ENCODE measurements at places on chromosomes 4 and X.

DNA sequence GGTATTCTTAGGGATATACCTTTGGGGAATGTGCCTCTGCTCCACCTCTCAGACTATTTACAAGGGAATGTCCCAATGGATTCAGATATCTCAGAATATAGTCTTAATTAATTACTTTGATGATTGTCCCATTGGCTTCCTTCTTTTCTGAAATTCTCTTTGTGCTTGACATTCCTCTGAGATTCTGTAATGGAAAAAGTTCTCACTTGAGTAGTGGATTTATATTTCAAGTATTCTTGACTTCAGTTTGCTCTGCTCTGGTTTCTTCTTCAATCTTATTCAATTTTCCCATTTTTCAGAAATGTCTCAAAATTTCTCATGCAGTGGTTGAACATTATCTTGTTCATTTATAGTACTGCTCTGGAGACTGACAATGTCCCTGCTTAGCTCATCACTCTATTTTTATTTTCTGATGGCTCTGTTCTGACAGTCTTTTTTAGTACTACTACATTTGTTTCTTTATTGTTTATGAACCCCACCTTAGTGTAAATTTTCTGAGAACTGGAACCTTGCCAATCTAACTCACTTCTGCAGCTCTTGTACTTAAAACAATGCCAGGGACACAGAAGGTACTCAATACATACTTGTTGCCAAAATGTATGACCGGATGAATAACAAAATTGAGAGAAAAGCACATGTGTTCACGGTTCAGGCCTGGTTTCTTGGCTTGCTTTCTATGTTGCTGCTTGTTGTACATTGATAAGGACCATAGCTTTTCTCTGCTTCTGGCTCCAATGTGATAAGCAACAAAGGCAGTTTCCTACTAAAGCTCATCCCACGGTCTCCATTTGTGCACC, 471.7 kb downstream of the GASK1B start:
- DNase-seq: peak; percentile 81

DNA sequence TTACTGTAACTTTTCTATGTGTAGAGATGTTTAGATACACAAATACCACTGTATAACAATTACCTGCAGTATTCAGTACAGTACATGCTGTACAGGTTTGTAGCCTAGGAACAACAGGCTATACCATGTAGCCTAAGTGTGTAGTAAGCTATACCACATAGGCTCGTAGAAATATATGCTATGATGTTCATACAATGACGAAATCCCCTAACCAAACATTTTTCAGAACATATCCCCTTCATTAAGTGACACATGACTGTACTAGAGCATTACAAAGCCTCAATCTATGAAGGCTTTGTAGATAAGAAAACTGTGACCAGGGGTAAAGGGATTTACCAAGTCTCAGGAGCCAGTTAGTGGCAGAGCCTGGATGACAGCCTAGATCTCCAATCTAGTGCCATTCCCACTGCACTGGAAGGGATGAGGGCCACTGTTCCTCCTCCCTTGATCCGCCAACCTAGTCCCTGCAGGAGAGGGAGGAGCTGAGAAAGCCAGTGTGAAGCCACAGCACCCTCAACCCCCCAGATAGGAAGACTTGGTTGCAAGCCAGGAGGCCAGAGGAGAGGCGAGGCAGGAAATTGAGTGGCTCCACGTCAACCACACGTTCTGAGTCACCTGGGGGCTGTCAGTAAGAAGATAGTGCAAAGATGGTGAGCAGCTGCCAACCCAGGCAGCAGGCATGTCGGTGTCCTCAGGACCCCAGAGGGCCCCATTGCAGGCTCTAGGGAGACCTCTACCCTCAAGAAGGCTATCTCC, 227.7 kb downstream of the BCOR start:
- peak; percentile 67 for DNase-seq

DNA sequence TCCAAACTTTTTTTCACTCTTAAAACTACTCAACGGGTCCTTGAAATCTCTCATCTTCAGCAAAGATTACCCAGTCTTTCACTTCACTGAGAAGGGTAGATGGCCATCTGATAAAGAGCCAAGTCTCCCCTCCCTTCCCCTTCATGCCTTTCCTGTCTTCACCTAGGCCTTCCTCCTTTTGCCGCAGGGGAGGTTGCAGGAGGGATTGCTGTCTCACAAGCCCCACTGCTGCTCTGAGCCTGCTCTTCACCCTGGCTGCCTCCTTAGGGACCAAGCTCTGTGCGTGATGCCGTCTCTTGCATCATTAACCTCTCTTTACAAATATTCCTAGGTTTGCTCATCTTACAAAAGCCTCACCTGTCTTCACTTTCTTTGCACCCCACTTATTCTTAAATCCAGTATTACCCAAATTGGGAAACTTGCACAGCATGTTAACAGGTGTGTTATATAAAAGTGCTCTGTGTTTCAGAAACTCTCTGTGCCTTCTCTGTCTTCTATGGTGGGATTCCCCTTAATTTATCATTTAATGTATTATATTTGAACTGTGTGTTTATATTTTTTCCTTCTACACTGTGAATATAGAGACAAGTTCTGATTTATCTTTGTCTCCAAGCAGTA, 3.8 kb downstream of the ZFX start:
- no peak for DNase-seq

GRCh38 chr4:1568855-1569460, 115.2 kb downstream of the FAM53A start:
- no peak for DNase-seq
